ENCODE measurements at places on chromosomes 5 and 9.
A peak's percentile ranks its signal among the peaks of the same experiment; 100 is the strongest.

DNA sequence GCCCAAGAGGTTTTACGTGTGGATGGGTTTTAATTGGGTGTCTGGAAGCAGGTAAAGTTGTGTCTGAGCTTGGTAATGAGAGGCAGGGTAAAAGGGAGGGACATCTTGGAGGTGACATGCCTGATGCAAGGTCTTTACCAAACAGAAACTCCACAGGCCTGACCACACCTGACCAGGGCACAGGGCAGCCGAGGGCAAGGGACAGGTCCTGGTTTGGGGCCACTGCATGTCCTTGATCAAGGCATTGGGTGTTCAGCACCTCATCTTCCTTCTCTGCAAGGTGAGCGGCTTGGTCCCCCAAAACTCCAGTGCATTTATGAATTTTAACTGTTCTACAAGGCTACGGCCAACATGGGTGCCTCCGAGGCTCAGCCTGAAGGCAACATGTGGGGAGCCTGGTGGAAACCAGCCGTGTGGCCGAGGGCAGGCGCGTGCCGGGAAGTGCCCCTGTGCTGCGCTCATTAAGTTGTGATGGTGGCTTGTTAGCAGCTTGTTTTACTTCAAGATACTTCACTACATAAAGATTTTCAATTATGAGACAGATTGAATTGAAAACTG is 30.7 kb upstream of the LPCAT1 start:
- no peak for DNase-seq

DNA sequence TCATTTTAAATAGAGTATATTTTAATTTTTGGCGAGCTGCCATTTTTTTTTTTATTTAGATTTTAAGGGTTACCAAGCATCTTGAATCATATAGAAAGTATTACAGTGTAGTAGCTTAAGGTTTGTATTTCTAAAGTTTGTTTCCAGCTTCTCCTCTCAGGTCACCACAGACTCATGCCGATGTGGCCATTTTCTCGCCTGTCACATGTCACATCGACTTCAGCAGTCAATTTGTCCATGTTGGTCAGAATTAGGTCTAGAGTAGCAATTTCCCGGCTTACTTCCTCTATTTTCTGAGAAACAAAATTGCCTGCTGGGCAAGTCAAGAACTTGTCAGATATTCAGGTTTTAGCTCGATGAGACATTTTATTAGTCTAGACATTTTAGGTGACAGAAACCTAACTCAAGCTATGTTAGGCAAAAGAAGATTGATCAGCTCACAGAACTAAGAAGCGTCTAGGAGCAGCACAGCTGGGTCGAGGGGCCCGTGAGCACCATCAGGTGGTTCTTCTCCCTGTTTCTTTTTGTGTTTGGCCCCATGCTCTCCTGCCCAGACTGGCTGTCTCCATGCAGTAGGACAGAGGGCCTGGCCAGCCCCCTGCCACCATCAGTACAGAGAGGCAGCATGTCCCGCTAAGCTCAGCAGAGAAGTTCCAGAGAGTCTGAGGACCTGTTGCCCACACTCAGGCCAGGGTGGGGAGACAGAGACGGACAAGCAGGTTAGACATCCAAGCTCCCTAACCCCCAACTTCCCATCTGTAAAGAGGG is 48.4 kb upstream of the AFAP1L1 start:
- no peak for DNase-seq

DNA sequence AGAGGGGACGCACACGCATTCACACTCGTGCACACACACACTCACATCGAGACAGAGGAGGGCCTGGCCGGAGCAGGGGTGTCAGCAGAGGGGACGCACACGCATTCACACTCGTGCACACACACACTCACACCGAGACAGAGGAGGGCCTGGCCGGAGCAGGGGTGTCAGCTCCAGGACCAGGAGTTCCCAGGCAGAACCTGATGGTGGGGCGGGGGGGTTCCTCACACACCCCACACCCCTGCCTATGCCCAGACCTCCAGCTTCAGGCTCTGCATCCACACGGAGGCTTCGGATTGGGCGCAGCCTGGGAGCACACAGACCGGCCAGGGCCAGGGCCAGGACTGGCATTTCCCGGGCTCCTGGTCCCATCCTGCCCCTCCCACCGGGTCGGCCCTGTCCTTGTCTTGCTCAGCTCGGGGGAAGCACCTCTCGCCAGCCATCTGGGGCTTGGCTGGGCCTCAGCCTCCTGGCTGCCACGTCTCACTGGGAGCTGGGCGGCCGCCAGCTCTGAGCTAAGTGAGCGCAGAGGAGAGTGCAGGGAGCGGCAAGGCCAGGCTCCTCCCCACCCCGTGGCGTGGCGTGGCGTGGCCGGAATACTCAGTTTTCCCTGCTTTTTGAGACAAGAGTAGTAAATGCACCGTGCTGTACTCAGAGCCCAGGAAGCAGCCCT is 31.3 kb downstream of the ADAMTS2 start:
- DNase-seq: peak; percentile 45

DNA sequence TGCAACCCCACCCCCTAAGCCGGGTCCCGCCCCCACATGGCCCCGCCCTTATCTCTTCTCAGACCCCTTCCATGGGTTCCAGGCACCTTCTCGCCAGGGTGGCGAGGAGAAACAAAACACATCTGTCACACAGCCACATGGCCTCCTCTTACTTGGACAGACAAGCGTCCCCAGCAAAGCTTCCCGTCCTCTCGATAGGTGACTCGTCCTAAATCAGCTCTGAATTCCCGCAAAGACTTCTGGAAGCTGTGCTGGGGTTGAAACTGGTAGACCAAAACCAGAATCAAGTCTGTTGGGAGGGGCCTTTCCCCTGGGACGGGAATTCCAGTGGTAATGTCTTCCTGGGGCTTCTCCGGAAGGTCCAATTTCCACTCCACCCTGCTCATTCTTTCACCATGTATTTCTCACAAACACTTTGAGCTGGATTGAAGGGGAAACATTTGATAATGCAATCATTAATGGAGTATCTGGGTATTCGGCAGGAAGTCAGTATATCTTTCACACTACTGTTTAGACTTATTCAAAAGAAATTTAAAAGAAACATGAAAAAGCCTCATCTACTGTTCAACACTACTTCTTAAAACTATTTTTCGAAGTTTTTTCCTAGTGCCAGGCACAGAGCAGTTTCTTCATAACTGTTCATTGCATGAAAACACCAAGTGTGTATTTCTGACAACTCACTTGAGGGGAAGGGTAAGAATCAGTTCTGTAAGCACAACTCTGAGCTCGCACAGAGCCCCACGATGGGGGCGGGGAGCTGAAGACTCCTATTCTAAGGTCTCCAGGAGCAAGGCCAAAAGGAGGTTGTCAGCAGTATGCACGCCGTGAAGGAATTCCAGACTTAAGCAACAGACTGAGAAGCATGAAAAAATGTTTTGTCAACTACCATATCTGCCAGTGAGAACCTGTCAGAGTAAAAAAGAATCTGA is 644 bp upstream of the CTNNAL1 start:
- peak; percentile 10 for DNase-seq

- DNase-seq: no peak
Measured at GRCh38 chr5:149638136-149638535, 56.8 kb downstream of the ARHGEF37 start.

GRCh38 chr5:16489322-16489791 is 23.8 kb upstream of the ZNF622 start:
- DNase-seq: peak; percentile 31

DNA sequence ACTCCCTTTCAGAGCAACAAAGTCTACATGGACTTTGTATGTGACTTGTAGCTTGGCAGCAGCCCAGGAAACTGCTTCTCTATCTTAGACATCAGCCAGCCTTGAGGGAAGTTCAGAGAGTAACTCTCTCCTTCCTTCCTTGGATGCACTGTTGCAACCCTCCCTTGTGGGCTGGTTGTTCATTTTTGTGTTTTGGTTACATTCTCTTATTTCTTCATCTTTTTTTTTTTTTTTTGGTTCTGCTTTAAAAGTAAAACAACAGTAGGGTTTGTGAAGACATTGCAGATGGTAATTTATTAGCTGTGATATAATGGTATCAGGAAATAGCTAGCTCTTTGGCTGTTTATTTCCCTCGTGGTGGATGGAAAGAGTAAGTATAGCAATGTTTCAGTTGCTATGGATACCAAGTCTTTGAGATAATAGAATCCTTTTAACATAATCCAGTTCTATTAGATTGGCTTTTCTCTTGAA is 97.9 kb upstream of the MAMDC2 start:
- no peak for DNase-seq

GRCh38 chr5:91643797-91644196 is 260.7 kb upstream of the ARRDC3 start:
- no peak for DNase-seq

GRCh38 chr5:142512043-142513042 is 173.5 kb downstream of the FGF1 start:
- DNase-seq: no peak

DNA sequence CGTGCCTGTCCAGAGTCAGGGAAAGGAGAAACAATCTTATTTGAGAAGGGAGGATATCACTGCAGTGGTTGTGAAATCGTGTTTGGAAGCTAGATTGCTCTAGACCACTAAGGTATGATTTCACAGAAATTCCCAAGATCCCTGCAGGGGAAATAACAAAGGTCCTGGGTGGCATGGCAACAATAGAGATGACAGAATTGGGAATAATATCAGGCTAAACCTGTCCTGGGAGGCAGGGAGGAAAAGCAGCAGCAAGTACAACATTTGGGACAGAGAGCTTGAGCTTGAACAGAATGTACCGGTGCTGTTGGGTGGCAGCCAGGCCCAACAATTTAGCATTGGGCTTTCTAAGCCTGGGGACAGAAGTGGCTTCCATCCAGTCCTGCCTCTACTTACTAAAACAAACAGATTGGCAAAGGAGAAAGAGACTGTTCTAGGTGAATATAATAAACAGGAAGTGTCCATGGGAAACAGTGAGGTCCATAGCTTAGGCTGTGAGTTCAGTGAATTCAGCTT is 17.0 kb upstream of the ARHGAP26 start:
- no peak for DNase-seq

GRCh38 chr5:148858106-148858505 is 31.7 kb downstream of the ADRB2 start:
- no peak for DNase-seq

GRCh38 chr9:110337727-110338126 is at the start of gene TXNDC8:
TXNDC8 (minus strand) TSS chr9:110337863.
- no peak for DNase-seq

DNA sequence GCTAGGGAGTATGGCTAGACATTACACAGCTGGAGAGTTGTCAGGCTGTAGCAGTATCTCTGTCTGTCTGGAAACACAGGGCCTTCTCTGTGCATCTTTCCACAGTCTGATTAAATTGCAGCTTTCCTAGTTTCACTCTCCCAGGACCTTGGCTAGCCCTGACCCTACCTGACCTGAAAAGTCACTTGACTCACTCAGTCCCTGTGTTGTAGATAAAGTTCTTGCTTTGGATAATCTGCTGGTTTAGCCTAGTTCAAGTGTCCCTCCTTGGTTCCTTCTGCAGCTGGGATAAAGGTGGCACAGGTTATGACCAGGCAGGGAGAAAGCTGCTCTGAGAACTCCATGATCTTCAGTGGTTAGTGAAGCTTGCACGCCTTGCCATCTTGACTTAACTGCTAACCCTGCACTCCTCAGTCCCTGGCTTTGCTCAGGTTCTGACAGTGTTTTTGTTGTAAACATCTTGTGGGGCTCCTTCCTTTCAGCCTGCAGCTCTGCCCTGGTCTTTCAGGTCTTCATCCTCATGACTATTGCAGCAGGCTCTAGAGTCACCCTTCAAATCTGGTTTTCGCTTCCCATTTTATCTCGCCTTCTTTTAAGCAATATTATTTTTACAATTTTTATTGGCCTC is 101.0 kb downstream of the PIP5K1B start:
- peak; percentile 22 for DNase-seq

GRCh38 chr5:54273715-54274114 is 36.7 kb downstream of the ARL15 start:
- no peak for DNase-seq

GRCh38 chr5:80964919-80965318 is 4.8 kb downstream of the RASGRF2 start:
- DNase-seq: no peak

DNA sequence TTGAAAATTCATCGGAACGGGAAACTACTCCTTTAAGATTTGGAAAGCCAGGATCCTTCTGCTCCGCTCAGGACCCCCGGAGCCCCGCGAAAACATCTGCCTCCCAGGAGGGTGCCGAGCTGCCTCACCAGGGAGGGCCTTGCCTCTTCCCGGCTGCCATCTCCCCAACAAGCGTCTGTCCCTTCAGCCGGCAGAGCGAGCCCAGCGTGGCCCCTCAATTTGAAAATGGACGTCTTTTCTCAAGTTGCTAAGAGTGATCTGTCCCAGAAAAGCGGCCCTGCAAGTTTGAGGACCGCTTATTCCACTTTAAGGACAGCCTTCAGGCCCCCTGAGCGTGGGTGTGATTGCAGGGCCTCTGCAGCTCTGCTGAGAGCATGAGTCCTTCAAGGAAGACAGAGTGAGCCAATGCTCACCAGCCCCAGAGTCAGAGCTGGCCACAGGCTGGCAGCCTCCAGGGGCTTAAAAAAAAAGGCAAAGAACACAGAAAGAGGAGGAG is 101.3 kb downstream of the PHF2 start:
- no peak for DNase-seq

DNA sequence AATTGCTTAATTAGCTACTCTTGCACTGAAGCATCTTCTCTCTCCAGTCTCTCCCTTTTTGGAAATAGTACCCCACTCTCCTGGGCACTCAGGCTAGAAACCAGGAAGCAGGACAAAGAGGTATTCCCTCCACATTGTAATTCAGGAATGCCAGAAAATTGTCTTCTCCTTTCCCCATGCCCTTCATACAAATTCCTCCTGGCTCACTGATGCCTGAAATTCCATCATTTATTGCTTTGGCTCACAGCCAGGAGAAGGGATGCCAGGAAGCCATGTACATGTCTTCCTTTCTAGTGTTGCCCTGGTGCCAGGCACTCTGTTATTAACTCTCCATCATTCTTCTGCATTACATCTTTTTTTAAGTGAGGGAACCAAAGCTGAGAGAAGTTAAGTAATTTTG is 716.5 kb upstream of the C9orf72 start:
- DNase-seq: no peak
